Activated T-cell treated with anti-CD3 and anti-CD28 coated beads for 1 hour (primary cell): ENCODE measurements at places on chromosomes 1 and 21.
A peak's percentile ranks its signal among the peaks of the same experiment; 100 is the strongest.

DNA sequence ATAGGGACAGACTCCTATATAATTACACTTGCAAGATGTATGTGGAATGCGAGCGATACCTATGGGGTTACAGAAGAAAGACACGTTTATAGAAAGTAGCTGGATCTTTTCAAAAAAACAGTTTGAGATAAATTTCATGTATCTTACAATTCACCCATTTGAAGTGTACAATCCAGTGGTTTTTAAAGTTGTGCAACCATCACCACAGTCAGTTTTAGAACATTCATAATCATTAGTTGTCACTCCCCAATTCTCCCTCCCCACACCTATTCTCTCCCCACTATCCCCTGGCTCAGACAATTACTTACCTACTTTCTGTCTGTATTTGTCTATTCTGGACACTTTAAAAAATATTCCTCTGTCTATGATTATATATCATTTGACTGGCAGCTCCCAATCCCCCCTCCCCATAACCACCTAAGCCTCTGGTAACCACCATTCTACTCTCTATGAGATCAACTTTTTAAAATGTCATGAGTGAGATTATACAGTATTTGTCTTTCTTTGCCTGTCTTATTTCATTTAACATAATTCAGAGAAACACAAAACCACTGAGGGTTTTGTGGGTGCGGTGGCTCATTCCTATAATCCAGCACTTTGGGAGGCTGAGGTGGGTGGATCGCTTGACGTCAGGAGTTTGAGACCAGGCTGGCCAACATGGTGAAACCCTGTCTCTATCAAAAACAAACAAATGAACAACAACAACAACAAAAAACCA lies 39.1 kb downstream of the MRPS6 start:
- no peak for DNase-seq

DNA sequence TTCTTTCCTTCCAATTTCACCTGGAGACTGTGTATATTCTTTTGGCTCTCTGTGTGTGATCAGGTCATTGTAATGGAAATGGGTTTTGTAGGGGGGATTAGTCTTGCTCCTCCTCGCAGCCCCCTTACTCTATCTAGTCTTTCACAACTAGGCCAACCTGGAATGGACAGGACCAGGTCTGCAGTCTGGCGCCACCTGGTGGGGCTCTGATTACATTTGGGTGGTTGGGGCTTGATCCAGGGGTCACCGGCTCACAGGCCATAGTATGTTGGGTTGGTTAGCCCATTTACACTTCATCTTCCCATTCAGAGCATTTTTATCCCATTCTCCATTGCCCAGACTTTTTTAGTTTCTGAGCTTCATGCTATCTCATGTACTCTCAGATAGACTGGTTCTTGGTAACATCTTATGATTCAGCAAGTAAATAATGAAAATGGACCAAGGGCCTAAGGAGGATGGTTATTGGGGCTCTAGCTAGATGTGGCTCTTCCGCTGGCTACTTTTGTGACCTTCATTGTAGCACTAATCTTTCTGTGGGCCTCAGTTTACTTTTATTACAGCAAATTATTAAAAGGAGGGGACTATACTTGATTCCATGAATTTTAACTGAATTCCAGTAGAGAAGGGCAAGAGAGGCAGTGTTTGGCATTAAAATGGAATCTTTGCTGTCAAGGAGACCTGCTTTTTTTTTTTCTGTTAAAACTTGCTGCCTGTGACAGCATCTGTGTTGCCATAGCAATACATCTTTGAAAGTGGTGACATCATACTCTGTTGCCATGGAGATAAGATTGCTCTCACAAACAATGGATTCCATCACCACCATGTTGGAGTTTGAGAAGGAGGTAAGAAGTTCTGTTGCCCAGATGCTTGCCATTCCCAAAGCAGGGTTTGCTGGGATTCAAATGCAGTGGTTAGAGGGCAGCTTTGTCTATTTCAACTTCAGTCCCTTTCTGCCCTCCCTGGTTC lies 150.1 kb downstream of the PLXNA2 start:
- peak; percentile 48 for DNase-seq

GRCh38 chr1:155392898-155393411 lies 72.3 kb downstream of the RUSC1 start:
- no peak for DNase-seq

DNA sequence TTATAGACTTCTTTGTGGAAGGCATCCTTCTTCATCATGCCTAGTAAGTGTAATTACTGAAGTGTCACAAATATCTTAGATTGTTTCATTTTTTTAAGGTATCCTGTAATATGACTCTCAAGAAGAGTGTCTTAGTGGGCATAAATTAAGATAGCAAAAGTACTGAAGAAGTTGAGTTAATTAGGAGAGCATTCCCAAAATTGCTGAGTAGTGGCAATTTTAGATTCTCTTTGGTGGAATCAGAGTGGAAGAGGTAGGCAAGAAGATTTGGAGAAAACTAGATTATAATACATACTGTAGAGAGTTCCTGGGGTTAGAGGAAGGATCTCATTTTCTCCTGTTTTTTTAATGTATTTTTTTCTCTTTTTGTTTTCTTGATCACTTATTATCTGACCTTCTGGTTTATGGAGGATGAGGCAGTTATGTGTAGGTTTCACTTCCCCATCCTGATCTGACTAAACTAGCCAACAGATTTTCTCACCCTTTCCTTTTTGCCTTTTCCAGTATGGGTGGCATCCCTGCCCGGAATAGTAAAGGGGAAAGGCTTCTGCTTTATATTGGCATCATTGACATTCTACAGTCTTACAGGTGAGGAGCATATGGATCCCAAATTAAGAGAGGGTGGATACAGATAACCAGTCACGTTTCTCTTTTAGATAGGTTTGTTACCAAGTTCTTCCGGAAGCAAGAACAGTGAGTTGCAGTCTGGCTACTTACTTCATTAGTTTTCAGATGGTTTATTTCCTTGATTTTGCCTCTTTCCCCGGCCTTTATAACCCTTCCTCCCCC lies 16.7 kb upstream of the PSMD4 start:
- DNase-seq: no peak

DNA sequence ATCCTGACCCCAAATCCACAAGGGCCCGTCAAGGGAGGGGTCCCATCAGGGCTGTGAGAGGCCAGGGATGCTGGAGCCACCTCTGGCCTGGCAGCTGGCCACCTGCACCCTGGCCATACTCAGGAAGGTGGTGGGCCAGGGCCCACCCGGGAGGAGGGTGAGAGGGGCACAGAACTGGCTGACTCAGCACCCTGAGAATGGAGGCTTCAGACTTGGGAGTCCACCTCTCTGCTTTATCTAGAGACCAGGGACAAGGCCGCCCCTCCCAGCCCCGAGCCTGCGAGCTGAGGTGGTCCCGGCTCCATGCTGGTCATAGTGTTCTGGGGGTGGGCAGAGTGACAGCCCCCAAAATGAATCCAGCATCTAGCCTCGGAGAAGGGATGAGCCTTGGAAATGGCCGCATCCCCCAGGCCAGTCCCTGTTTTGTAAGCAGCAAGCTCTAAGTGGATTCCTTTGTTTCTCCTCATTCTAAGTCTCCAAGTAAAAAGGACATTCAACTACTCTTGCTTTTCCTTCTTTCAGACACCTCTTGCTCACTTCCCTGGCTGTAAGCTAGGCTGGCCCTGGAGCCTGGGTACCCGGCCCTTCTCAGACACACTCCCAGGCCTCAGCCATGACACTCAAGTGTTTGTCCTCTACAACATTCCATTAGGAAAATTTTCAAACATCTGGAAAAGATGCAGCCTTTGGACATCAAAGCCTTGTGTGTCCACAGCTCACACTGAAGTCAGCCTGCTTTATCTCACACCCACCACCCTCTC lies 12.3 kb downstream of the WNT3A start:
- DNase-seq: no peak

GRCh38 chr1:194515916-194516315 lies 1329.5 kb upstream of the B3GALT2 start:
- DNase-seq: no peak

GRCh38 chr1:244837597-244838258 lies 2.3 kb downstream of the COX20 start:
- DNase-seq: no peak

DNA sequence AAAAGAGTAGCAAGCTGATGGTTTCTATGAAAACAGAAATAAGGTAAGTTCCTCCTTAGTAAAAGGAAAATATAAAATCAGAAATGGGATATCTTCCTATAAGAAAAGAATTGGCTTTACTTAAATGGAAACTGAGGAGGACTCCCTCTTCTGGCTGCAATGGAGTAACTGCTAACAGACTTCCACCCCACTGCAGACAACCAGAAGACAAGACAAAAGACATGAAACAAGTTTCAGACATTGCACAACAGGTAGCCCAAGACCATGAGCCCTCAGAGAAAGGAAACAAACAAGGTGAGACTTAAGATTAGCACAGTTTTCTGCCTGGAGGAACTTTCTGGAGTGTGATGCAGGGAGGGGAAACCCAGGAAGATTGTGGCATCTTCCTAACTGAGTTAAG lies 17.0 kb upstream of the OLFML2B start:
- no peak for DNase-seq

GRCh38 chr1:68827261-68827660 lies 330.4 kb upstream of the DEPDC1 start:
- DNase-seq: no peak

- DNase-seq: no peak
Measured at GRCh38 chr1:38332649-38333310, 286.2 kb upstream of the POU3F1 start.

GRCh38 chr1:107132195-107132594 lies 8.6 kb upstream of the NTNG1 start:
- no peak for DNase-seq

DNA sequence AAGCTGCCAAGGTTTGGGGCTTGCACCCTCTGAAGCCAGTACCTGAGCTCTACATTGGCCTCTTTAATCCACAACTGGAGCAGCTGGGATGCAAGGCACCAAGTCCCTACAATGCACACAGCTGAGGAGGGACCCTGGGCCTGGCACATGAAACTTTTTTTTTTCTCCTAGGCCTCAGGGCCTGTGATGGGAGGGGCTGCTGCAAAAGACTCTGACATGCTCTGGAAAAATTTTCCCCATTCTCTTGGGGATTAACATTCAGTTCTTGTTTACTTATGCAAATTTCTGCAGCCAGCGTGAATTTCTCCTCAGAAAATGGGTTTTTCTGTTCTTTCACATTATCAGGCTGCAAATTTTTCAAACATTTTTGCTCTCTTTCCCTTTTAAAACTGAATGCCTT lies 1072.2 kb downstream of the BRINP3 start:
- DNase-seq: no peak

- DNase-seq: no peak
Measured at GRCh38 chr1:161330346-161330745, 16.2 kb downstream of the SDHC start.

- DNase-seq: no peak
Measured at GRCh38 chr1:201375169-201375568, 2.3 kb downstream of the TNNT2 start.
